ENCODE measurements at places on chromosomes 11 and 22.

- no peak for DNase-seq
Observed at GRCh38 chr11:27786864-27787263, 86.6 kb upstream of the BDNF start.

DNA sequence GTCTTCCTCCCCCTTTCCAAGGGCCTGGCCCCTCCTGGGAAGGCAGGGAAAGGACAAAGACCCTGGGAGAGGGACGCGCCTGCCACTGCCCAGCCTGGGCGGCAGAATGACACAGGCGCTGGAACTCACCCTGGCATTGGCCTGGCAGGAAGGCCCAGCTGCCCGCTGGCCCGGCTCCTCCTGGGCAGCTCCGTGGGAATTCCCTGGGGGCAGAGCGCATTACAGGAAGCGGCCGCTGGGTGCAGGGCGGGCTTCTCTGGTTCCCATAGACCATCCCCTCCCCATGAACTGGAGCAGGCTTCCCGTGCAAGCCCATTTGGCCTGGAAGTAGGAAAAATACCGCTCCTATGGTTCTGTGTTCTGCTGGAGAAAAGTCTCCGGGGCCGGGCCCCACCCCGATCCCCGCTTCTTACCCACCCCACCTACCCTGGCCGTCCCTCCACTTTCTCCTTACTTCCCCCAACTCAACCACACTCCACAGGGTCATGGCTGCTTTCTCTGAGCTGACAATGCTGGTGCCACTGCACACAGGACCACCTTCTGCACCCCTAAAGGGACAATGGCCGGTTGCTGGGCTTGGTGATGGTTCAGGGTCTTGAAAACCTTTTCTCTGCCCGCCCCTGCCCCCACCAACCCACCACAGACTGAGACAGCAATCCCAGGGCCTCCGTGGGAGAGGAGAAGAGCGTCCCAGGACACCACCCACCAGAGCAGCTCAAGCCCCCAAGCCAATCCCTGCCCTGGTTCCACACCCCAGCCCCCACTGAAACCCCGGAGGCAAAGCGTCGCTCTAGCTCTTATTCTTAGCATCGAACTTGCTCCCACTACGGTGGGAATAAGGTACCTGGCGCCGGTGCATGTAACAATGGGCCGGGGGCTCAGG lies 58.9 kb downstream of the LINC01488 start:
- no peak for DNase-seq

- no peak for DNase-seq
Observed at GRCh38 chr22:45615364-45615763, 56.3 kb upstream of the ATXN10 start.

DNA sequence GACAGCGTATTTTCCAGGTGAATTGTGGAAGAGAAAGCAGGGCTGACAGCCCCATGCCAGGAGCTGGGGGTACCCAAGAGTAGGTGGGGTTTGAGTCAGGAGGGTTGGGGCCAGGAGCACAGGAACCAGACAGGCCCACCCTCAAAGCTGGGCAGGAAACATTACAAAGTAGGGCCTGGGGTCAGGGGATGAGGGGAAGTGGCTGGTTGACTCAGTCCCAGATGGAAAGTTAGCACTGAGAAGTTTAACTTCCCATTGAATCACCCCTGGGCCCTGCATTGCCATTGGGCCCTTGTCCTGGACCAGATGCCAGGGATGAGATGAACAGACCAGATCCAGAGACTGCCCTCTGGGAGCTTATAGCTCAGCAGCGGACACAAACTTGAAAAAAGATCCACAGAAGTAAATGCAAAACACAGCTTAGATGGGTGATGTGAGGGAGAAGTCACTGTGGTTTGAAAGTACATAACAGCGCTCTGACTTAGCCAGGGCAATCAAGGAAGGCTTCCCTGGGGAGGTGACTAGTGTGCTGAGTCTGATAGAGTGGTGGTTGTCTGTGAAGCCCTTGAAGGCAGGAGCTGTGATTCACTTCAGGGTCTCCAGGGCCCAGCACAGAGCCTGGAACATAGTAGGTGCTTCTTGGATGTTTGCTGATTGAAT lies 2.2 kb downstream of the MAFF start:
- DNase-seq, result no peak

DNA sequence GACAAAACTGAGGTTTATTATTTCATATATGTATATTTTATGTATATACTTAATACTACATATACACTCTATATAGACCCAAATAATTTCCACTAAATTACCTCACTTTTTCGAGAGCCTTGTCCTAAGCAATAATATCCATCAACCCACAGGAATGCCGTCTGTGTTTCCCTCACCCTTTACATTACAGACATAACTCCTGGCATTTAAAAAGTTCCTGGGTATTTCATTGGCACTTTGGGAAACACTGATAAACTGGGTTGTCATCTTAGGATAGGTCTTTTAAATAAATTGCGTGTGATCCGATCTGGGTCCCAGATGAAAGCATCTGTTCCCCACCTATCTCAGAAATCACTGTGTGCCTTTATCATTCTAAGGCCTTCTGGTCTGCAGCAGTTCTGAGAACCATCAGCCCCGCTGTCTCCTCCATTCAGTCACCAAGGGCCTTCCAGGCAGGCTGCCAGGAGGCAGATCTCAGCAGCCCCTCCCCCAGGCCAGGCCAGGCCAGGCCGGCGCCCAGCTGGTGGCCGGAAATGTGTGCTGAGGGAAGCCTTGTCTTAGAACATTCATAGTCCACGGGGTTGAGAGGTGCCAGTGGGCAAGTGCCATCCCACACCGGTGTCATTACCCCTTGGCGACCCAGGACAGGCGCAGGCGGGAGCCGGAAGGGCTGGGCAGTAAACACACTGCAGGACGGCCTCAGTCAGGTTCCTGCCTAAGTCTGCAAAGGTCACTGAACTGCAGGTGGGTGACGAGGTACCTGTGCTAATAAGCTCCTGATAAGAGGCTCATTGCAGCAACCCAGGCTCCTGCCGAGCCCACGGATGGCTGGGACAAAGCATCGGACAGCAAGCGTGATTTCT lies 3.3 kb downstream of the FGF19 start:
- DNase-seq, result no peak

GRCh38 chr11:95459291-95460042 lies 228.5 kb upstream of the SESN3 start:
- DNase-seq, result no peak

- no peak for DNase-seq
Observed at GRCh38 chr11:23509821-23510220, 649.5 kb upstream of the CCDC179 start.

- DNase-seq, result no peak
Observed at GRCh38 chr11:83914995-83915394, 628.8 kb upstream of the CCDC90B start.

DNA sequence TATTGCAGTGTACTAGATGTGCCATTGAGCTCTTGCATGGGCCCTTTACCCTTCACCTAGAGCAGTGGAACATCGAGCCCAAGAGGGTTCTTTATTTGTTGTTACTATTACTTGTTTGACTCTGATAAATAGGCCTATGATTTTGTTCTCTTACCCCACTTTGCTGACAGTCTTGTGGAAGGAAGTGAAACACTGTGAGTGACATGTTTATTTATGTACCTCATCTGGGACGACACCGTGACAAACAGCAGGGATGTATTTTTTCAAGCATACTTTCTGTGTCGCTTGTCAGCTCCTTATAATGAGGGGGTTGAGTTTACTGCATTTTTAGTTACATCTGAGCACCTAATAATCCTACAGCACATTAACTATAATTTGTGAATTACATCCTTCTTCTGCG lies 1010.3 kb upstream of the TENM4 start:
- DNase-seq, result no peak

- no peak for DNase-seq
Observed at GRCh38 chr22:35538801-35539321, 1.8 kb upstream of the RASD2 start.

- no peak for DNase-seq
Observed at GRCh38 chr11:121451986-121452608, at the start of gene SORL1. Gene SORL1, plus strand, starts transcription at chr11:121452314. Its CDS starts 18 bp downstream, at chr11:121452332.

DNA sequence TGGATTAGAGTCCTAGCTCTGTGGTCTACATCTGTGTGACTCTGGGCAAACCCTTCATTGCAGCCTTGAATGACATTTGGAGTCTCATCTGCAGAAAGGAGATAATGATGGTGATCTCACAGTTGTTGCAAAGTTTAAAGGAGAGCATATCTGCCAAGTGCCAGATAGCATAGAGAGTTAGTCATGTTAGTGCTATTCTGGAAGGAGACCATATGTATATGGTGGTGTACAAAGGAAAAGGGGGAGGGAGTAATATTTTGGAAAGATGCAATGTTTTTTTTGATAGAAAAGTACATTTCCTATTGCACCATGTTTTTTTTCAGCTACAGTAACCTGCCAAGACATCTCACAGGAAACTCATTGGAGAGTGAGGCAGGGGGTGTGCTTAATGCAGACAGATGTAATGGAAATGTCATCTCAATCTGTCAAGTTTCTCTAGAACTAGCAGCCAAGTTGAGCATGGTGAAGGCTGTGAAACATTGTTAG lies 92.1 kb upstream of the NARS2 start:
- no peak for DNase-seq

GRCh38 chr11:115421352-115421991 lies 82.7 kb downstream of the CADM1 start:
- DNase-seq, result no peak

- DNase-seq, result no peak
Observed at GRCh38 chr11:19191530-19192169, 10.1 kb downstream of the CSRP3 start.

GRCh38 chr22:46057246-46058090 lies 80.5 kb upstream of the WNT7B start:
- DNase-seq, result no peak

DNA sequence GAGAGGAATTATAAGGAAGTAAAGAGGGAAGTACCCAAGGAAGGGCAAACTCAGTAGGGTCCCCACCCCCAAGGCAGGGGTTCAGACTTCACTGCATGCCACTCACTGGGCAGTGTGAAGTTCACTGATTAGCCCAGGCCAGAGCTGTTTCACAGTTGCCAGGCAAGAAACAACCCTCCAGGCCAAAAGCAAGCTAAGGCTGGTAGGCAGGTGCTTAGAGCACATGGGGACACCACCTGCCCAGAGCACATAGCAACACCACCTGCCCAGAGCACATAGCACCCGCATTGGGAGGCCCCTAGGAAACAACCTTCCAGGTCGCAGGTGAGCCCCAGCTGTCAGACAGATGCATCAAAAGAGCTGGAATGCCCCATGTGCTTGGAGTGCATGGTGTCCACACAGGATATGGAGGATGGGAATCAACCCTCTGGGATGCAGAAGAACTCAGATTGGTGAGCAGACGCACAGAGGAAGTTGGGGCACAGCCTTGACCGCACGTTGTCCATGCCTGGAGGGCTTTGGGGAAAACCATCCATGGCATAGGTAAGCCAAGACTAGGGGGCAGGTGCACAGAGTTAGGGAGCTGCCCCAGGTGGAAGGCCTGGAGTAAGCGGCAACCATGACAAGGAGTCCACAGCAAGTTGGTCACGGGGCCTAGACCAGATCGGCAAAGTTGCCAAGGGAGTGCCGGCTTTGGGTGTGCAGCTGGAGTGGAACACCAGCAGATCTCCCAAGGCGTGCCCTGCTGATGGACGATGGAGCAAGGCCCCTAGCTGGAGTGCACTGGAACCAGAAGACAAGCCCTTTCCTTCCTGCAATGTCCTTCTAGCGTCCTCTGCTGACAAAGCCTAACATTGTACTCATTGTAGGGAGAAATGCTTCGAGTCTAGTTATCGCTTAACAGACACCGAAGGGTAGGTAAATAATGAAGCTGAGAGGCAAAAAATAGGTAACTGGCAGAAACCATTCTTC lies 7.8 kb upstream of the TMEM216 start:
- no peak for DNase-seq

DNA sequence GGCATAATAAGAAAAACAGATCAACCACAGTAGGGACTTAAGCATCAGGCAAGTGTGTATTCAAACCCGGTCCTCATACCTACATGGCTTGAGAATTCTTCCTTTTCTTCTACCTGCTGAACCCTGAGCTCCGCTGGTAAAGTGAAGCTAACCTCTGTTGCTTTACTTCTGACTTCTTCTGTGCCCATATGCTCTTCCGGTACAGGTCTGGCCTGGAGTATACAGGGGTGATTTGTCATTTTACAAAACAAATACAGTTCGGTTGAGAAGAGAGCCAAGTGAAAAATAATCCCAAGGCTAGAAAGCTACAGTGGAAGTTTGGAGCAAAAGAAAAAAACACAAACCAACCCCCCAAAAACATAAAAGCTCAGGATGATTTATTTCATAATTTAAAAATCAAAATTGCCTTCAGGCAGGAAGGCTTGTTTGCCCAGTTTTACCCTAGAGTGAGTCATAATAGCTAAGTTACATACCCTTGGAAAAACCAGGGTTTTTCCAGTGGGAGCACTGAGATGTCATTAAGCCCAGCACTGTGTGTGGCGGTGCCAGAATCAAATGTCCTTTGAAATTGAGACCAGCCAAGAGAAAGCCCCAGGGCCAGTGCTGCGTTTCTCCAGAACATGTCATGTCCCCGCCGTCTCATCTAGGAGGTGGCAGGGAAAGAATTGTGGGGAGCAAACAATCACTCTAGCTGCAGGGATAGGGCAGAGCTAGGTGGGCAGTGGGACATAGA lies 305.5 kb upstream of the ISX start:
- no peak for DNase-seq

GRCh38 chr11:100673063-100673462 lies 14.0 kb upstream of the ARHGAP42 start:
- no peak for DNase-seq

DNA sequence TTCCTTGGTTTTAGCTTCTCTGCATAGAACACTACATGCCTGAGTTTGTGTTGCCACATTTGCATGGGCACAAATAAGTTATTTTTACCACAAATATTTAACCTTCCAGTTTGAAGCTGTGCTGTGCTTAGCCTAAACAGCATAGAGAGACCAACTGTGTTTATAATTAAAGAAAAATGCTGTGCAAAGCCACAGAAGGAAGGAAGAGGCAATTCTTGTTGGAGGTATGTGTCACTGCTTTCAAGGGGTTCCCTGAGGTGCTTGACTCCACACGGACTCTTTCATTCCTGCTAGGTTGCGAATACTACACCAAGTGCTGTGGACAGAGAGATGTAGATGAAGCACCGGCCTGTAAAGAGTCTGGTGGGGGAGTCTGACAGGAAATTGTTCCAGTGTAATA lies 47.6 kb upstream of the OLFML1 start:
- DNase-seq, result no peak

DNA sequence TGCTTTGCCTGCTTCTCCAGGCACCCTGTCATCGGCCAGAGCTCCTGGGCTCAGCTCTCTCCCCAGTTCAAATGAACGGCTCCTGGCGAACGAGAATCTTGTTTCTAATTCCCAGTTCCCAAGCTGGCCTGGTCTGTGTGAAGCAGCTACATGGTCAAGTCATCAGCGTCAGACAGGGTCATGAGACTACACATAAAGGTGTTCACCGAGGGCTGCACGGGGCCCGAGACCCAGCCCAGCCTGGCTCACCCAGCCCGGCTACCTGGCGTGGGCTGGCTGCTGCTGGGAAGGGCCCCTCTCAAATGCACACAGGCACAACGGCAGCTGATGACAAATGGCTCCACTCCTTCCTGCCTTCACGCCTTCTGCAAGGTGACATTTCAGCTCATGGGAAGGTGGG lies 14.6 kb upstream of the CELSR1 start:
- DNase-seq, result no peak
